ENCODE measurements at places on chromosomes 3 and 15.

DNA sequence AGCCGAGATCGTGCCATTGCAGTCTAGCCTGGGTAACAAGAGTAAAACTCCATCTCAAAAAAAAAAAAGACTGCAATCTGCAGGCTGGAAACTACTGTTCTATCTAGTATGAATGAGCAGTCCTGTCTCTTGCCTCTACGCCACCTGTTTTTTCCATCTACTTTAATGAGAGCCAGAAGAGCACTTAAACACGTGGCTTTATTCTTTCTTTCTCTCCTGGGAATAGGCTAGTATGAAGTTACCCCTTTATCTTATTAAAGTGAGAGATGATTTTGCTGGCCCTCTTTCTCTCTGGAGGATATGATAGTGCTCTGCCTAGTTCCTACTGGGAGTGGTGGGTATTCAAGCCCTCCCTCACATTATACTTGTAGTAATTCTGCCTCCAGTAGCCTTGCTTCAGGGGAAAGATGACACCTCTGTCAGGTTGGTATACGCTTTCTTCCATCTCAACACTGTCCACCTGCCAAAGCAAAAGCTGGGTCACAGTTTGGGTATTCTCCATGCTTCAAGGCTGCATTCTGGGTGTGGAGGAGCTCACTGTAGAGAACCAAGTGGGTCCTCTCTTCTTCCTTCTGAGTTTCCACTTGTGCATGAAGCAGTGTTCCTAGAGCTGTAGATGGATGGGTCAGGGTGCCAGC, 17.8 kb downstream of the MAPKBP1 start:
- DNase-seq: no peak

- no peak for DNase-seq
Measured at GRCh38 chr15:57323806-57324589, 52.3 kb upstream of the CGNL1 start.

DNA sequence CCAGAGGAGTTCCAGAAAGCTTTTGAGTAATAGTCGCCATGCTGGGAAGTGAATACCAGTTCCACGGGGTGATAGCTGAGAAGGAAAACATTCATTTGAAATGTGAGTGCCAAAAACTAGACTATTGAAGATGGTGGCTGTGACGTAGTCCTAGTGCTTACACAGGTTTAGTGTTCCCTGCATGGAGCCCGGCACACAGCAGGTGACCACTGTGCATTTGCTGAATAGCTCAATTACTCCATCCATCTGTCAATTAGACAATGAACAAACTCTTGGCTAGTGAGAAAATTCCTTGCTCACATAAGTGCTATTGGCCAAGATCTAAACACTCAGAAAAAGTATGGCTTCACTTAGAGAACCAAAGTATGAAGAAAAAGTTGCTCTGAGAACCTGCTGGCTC, 448.1 kb upstream of the WNT5A start:
- DNase-seq: no peak

- no peak for DNase-seq
Measured at GRCh38 chr3:39038165-39038564, 13.6 kb downstream of the SCN11A start.

All from dermis microvascular lymphatic vessel endothelial cell (primary cell).